ENCODE measurements at places on chromosomes 2 and 18. TPM values are rescaled to one million over a fixed set of nuclear protein-coding genes. Genes with fewer than 3 reads are reported as not detected.

Gene FAM228A
- 0.41 TPM for total RNA-seq

Gene REG3A
- total RNA-seq, result not detected

Gene ROCK1
- total RNA-seq, result 62.1 TPM

Gene OTOS
- not detected for total RNA-seq

Gene NEU2
- total RNA-seq, result not detected

Gene PSMA8
- not detected for total RNA-seq

Gene GLI2
- total RNA-seq, result 17.2 TPM

Gene SIX3
- total RNA-seq, result not detected

Gene AKAIN1
- not detected for total RNA-seq

Gene SELENOI
- total RNA-seq, result 34.4 TPM

Gene LHCGR
- 0.13 TPM for total RNA-seq

Gene DOK6
- 5.3 TPM for total RNA-seq

Gene SH2D6
- total RNA-seq, result 0.60 TPM

Gene ZBTB14
- total RNA-seq, result 14.3 TPM

Gene LCT
- 0.08 TPM for total RNA-seq

Gene PROC
- 0.50 TPM for total RNA-seq

Gene IL36B
- not detected for total RNA-seq
